ENCODE measurements at places on chromosomes 3 and 15. TPM values are rescaled to one million over a fixed set of nuclear protein-coding genes. Genes with fewer than 3 reads are reported as not detected.

The SLC9C1 gene
- not detected for total RNA-seq

The ANKRD34C gene
- not detected for total RNA-seq

The GOLGA6A gene
- not detected for total RNA-seq

The FAM3D gene
- 5.8 TPM for total RNA-seq

DNA sequence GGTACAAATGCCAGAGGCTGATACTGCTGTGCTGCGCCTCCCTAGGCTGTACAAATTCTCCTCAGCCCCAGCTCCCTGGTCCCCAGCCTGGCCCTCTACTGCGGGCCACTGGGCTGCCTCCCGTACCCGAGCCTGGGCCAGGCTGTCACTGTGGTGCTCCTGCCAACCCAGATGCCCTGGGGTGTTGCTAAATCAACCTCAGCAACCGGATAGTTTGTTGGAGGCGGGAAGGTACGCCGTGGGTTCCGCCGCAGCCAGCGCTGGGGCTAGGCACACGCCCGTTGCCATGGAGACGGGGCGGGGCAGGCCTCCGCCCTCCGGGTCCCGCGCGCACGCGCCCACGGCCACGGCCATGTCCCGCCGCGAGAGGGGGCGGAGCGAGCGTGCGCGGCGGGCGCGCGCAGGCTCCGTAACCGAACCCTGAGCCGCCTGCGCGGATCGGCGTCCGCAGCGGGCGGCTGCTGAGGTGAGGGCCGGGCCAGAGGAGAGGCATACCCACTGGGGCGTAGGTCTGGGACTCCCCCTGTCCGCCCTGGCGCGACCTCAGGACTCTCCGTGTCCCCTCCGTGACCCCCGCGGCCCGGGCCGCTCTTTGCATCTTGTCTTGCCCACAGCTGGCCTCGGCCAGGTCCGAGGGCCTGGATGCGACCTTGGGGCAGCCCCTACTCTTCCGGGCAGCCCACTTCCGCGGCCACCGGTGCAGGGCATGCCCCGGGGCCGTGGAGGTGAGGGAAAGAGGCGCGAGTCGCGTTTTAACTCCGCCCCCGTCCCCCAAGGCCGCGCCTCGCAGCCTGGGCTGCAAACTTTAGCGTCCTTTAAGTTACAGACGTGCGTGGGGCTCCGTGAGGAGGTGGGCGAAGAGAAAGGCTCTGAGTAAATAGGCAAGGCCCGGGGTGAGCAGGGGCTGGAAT, at the start of gene TEX264:
Gene TEX264, plus strand, starts transcription at position 430 of the 911 bp plus-strand sequence. CDS start 3,053 bp downstream, outside the sequence.
- H3K27me3 ChIP-seq: no peaks in the 10 kb centered on the region
- peak; percentile 95 for DNase-seq
- H3K4me3 ChIP-seq: peak within 1 kb of the TSS; percentile 95
- peak within 1 kb of the TSS; percentile 95 for H3K27ac ChIP-seq
- H3K4me1 ChIP-seq: peaks cover 50% of the 10 kb centered on the region

Data from lower lobe of right lung (tissue), 2 donors.